ENCODE measurements at places on chromosomes 5 and 9.

DNA sequence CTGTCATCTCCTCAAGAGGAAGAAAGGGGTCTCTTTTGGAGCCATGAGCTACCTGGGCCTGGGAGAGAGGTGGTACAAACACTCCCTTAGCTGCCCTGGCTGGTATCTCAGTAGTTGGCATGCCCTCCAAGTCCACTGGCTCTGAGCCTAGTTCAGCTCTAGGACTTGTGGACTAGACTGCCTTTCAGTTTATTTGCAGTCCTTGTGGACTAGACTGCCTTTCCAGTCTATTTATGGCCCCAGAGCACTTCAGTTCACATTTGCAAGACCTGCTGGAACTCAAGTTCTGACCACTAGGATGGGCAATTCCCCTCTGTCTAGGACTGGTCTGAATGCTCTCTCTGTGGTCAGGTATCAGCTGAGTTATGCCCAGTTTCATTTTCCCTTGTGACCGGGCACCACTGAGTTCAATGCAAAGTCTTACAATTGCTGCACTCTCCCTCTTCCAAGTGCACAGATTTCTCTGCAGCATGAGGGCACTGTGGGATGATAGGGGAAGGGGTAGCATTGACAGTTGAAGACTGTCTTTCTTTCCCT, 1019.0 kb downstream of the TAF11L14 start:
- no peak for DNase-seq
- H3K27ac ChIP-seq, result no peak overlapping the region

- H3K4me1 ChIP-seq, result no peaks in the 10 kb centered on the region
- H3K27ac ChIP-seq, result no peak overlapping the region
- no peaks in the 10 kb centered on the region for H3K36me3 ChIP-seq
- no peaks in the 10 kb centered on the region for H3K27me3 ChIP-seq
- no peak for DNase-seq
Observed at GRCh38 chr9:76296561-76297310, 97.5 kb downstream of the RFK start.

GRCh38 chr5:98482321-98483300, 290.9 kb upstream of the RGMB start:
- no peaks in the 10 kb centered on the region for H3K4me1 ChIP-seq
- no peaks in the 10 kb centered on the region for H3K36me3 ChIP-seq
- H3K27ac ChIP-seq, result no peak overlapping the region

DNA sequence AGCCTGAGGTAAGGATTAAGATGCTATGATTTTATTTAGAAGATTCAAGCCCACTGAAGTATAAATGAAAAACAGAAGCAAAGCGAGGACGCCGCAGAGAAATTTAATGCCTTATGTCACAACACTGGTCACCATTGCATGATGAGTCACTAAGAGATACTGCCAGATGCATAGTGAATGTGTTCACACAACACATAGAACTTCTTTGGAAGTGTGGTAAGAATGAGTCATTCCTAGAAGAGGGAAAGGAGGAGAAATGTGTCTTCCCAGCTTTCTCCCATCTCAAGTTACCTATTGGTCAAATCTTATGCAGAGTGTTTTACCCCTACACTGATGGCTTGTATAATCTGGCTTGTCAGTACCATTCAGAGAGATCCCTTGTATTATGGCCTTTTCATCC, 465.3 kb upstream of the ARRDC3 start:
- H3K27me3 ChIP-seq, result no peaks in the 10 kb centered on the region
- H3K4me1 ChIP-seq, result no peaks in the 10 kb centered on the region
- H3K36me3 ChIP-seq, result no peaks in the 10 kb centered on the region
- no peak for DNase-seq

DNA sequence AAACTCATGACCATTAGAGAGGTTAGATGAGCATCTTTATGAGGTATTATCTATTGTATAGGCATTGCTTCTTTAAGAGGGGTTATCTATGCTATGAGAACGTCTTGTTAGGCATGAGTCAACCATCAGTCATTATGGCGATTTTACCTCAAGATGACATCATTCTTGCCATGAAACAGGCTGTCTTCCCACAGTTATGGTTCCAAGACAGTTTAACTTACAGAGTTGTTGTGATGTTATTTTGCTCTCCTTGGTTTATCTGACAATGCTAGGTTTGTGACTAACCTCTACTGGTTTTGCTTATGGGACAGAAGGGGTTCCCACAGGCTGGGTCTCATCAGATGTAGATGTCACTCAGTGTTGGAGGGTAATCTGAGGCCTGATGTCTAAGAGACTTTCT, 1864.7 kb upstream of the ACO1 start:
- no peaks in the 10 kb centered on the region for H3K36me3 ChIP-seq
- H3K4me1 ChIP-seq, result no peaks in the 10 kb centered on the region
- DNase-seq, result no peak
- H3K4me3 ChIP-seq, result no peak overlapping the region

- DNase-seq, result no peak
- H3K27me3 ChIP-seq, result no peaks in the 10 kb centered on the region
- no peaks in the 10 kb centered on the region for H3K4me1 ChIP-seq
- no peaks in the 10 kb centered on the region for H3K36me3 ChIP-seq
Observed at GRCh38 chr9:69923972-69924371, 103.4 kb downstream of the CFAP95 start.

DNA sequence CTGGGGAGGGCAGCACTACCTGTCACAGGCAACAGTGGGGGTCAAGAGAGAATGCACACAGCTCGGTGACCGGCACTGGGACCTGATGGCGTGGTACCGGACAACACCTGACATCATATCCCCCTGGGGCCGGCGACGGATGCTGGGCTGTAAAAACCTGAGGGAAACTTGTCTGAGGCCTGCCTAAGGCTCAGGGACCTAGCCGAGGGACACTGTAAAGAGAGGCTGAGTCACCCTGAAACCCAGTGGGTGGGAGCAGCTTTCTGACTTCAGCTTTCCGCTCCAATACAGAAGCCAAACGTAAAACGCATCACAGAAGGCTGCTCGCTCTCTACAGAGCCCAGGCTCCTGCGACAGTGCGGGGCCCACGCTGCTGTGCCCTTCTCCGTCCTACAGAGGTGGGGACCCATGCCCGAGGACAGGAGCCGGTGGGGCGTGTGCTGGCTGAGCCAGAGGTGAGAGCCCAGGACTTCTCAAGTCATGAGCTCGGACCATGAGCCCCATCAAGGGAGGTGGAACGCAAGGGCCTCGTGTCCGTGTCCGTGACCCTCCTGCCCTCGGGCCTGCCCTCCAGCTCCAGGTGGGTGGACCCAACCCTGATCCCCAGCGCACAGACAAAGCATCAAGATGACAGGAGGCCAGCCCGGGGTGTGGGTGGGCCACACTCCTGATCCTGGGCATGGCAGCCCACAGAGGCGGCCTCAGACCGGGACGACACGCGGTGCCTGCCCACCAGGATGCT, 5.3 kb downstream of the RALGDS start:
- H3K27ac ChIP-seq, result no peak overlapping the region
- DNase-seq, result no peak
- H3K36me3 ChIP-seq, result no peaks in the 10 kb centered on the region
- no peak overlapping the region for H3K4me3 ChIP-seq

GRCh38 chr9:136135326-136136126, 16.9 kb upstream of the TMEM250 start:
- no peak for DNase-seq
- peaks cover 28% of the 10 kb centered on the region for H3K4me1 ChIP-seq
- no peak overlapping the region for H3K4me3 ChIP-seq
- H3K36me3 ChIP-seq, result no peaks in the 10 kb centered on the region
